ENCODE measurements at places on chromosomes 4 and X. TPM values are rescaled to one million over a fixed set of nuclear protein-coding genes. Genes with fewer than 3 reads are reported as not detected.

- DNase-seq: no peak
Measured at GRCh38 chrX:78886550-78886949, 58.6 kb upstream of the P2RY10 start.

The SH2D1A gene
- 39.6 TPM for total RNA-seq

The HSD17B13 gene
- 0.17 TPM for total RNA-seq

The ATP8A1 gene
- total RNA-seq: 45.5 TPM

The F11 gene
- total RNA-seq: not detected

DNA sequence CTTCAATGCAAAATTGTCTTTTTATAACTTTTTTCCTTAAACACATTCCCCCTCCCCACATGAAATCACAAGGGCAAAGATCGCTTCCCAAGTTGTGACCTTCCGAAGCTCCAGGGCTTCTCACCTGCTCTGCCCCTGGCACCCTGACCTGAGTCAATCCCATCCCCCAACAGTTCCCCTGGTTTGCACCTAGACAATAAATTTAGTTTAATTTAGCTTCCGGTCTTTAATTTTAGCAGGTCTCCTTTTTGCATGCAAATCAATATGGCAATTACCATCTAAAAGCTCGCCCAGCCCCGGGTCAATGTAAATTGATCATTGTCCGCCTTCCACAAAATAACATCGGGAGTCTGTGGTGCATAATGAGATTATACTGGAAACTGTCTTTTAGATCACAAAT lies 6.8 kb downstream of the BCOR start:
- DNase-seq: no peak

GRCh38 chrX:136819031-136819703 lies 38.4 kb upstream of the ARHGEF6 start:
- no peak for DNase-seq

DNA sequence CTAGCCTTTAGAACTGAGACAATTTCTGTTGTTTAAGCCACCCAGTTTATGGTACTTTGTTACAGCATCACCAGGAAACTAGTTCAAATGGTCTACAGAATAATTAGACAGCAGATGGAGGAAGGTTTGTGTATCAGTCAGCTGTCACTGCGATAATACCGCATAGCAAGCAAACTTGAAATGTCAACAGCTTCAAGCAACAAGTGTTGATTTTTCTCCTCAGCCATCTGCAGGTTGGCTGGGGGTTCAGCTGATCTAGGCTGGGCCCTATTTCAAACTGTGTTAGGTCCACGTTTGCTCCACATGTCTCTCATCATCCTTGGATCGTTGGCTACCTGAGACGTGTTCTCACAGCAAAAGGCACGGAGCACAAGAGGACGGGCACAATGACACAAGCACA lies 19.2 kb upstream of the PHEX start:
- no peak for DNase-seq

The CT45A8 gene
- total RNA-seq: not detected

The SNCA gene
- not detected for total RNA-seq

GRCh38 chr4:1247864-1248244 lies 1.1 kb downstream of the CTBP1 start:
- DNase-seq: no peak

- DNase-seq: no peak
Measured at GRCh38 chr4:150694438-150694837, 112.5 kb downstream of the MAB21L2 start.

GRCh38 chrX:94288972-94289371 lies 615.0 kb downstream of the FAM133A start:
- DNase-seq: no peak

The ZNF630 gene
- 1.9 TPM for total RNA-seq

DNA sequence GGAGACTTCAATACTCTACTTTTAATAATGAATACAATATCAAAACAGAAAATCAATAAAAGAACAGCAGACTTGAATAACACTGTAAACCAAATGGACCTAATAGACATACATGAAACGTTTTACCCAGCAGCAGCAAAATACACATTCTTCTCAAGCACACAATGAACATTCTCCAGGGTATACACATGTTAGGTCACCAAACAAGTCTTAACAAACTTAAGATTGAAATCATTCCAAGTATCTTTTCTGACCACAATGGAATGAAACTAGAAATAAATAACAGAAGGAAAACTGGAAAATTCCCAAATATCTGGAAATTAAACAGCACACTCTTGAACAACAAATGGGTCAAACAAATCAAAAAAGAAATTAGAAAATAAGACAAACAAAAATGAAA lies 145.0 kb upstream of the CT83 start:
- DNase-seq: no peak

DNA sequence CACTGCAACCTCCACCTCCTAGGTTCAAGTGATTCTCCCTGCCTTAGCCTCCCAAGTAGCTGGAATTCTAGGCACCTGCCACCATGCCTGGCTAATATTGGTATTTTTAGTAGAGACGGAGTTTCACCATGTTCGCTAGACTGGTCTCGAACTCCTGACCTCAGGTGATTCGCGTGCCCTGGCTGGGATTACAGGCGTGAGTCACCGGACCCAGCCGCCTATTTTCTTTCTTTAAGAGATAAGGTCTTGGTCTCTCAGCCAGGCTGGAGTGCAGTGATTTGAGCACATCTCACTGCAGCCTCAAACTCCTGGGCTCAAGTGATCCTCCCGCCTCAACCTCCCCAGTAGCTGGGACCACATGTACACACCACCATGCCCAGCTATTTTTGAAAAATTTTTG lies 166.5 kb downstream of the DHRSX start:
- no peak for DNase-seq

GRCh38 chrX:150258463-150259430 lies 104.4 kb upstream of the MAMLD1 start:
- DNase-seq: no peak

DNA sequence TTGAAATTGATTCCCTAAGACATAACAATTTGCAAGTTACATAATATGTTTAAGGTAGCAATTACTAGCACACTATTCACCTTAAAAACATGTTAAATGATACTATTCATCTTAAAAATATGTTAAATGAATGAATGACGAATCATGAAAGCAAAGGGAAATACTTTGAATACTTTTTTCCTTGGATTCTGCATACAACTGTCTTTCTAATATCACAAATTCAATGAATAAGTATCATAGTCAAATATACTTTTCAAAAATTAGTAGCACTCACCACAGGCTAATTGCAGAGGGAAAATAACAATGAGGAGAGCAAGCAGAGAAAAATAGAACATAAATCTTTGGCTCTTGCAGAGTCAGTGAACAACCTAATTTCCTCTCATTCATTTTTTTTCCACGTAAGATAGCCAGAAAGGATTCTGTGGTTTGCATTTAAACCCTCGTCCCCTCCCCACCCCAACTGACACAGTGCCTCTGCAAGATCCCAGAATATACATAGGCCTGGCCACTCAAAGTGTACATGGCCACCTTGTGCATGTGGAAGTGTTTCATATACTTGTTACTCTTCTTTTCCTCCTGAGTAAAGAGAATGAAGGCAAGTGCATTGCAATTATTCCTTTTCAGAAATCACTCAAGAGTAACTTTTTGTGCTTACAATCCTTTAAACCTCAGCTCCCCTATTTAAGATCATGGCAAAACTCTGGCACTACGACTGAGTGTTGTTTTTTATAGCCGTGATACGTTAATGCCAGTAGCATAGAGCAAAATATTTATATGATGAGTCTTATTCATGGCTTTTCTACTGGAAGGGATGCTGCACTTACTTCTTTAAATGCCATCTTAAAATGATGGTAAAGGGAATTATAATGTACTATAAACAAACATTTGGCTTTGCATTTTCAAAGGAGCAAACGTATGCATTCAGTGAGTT lies 236.4 kb downstream of the PDGFC start:
- no peak for DNase-seq

GRCh38 chrX:14697451-14697850 lies 168.1 kb downstream of the GLRA2 start:
- DNase-seq: no peak

DNA sequence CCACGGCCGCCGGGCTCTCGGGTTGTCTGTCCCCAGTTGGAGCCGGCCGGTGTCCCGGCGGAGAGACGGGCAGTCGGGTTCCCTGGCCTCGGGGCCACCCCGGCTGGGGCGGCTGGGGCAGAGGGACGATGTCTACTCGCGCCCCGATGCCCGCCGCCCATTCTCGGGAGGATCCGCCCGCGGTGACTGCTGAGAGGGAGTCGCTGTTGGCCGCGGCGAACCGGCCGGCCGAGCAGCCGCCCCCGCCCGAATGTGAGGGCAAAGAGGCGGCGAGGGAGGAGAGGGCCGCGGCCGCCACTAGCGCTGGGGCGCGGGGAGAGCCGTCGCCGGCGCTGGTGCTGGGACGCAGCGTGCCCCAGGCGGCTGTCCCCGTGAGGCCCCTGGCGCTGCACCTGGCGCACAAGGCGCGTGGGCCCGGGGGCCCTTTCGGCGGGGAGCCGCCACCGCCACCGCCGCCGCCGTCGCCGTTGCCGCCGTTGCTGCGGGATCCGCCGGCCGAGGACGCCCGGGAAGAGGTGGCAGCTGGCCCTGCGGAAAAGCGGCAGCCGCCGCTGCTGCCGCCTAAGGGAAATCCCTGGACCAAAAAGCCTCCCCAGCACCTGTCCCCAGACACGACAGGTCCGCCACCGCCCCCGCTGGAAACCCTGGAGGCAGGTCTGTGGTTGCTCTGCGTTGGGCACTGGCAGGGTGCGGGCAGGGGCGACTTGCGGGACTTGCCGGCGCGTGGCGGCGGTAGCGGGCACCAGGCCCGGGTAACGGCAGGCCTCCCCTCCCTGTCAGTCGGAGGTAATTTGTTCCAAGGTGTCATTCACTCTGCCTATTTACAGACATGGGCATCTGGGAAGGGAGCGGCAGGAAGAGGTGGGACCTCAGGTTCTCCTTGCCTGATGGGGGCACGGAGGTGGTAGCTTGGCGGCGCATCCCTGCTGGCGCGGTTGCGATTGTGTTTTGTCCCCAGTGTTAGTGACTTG lies 739 bp downstream of the LARP1B start:
- DNase-seq: peak; percentile 77

GRCh38 chr4:6420036-6420435 lies 52.4 kb downstream of the PPP2R2C start:
- no peak for DNase-seq

GRCh38 chr4:146159384-146160058 lies 16.0 kb upstream of the LSM6 start:
- DNase-seq: no peak

The LRIT3 gene
- 0.14 TPM for total RNA-seq

The FUNDC2 gene
- total RNA-seq: 37.4 TPM

The TLR8 gene
- total RNA-seq: 0.08 TPM

The IL3RA gene
- total RNA-seq: 0.45 TPM

The APLN gene
- not detected for total RNA-seq

The HNRNPD gene
- 244 TPM for total RNA-seq

DNA sequence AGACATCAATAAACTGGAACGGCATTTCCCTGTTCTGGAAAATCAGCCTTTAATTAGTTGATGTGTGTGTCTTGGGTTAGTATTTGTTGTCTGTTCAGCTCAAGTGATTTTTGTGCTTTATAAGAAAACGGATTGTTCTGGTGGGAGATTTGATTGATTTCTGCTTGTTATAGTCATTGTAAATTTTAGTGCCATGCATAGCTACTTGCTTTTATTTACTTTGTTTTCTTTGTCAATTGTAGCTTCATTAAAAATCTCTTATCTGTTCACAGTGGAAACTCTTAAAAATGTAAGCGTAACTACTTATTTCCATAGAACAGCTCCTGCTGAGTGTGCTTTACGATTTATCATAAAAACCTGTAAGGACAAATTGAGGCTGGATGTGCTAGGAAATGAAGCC lies 253.2 kb downstream of the TENM3 start:
- no peak for DNase-seq

DNA sequence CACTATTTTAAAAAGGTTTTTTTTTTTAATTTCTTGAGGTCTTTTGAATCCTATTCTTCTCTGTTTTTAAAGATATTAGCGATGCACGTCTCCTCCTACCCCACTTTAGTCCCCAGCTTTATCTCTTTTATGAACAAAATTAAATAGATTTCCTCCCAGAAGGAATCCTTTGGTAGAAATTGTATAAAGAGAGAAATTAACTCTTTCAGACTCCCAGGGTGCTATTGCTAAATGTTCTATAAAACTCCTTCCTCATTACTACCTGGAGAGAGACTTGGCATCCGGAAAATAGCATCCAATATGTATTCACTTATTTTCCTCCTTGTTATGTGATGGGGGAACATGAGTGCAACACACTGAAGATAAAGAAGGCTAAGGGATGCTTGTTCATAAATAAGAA lies 16.5 kb upstream of the PACRGL start:
- no peak for DNase-seq

The RASL11B gene
- 0.63 TPM for total RNA-seq

DNA sequence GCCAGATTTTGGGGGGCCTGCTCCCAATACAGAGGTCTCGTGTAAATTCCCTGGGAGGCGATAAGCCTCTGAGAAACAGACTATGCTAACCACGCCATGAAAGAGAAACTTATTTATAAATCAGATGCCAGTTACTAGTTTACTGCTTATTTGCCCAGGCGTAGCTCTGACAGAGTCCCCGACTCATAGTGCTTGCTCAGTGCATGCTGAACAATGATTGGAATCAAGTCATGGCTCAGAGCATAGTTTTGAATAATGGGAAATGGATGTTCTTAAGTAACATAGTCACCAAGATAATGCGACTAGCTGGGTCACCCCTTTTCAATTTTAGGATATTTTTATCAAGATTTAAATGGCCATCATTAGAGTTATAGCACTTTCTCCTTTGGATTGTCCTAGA lies 39.9 kb downstream of the HTT start:
- no peak for DNase-seq

- no peak for DNase-seq
Measured at GRCh38 chrX:12991575-12991974, 16.7 kb downstream of the TMSB4X start.

DNA sequence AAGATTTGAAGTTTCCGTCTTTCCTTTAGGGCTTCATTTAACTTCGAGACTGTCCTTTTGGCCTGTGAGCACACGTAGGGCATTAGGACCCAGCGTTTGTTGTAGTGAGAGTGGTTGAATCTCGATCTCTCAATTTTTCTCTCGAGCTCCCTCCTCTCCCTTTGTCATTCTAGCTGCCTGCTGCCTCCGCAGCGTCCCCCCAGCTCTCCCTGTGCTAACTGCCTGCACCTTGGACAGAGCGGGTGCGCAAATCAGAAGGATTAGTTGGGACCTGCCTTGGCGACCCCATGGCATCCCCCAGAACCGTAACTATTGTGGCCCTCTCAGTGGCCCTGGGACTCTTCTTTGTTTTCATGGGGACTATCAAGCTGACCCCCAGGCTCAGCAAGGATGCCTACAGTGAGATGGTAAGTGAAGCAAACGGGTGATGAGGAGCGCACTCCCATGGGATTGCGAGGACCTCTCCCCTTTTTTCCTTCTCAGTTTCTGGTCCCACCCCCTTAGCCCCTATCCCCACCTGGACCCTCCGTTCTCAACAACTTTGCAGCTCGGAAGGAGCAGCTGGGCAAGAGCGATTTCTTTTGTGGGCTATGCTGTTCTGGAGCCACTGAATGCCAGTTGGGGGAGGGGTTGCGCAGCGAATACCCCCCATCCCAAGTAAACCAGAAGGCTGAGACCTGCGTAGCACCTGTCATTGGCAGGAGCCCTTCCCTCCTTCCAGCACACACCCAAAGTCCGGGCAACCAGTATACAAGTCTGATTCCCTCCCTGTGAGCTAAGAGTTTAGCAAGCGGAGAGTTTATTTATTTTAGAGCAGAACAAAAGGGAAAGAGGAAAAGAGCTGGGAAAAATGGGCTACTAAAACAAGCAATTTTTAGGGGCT lies at the start of gene TMEM35A:
TMEM35A (plus strand) TSS at position 164 of the 883 bp plus-strand sequence; CDS start at position 288, 124 bp downstream.
- DNase-seq: no peak

- DNase-seq: no peak
Measured at GRCh38 chr4:156884183-156884582, 87.4 kb downstream of the PDGFC start.
